ENCODE measurements at places on chromosomes 2 and 18.

- DNase-seq: no peak
Measured at GRCh38 chr2:67457699-67458098, 60.6 kb downstream of the ETAA1 start.

DNA sequence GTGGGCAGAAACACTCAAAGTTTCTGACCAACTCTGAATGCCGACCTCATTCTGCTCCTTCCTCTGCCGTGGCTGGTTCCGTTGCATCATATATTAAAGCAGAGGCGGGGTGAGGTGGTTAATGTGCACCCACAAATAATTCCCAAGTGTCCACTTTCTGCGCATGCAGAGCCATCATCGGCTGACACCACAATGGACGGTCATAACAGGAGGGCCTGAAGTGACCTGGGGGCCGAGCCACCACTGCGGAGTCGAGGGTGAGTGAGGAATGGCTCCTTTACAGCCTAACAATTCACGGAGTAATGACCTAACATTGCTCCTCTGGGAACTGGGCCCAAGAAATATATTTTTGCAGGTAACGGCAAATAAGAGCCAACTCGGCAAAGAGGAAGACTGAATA, 32.9 kb upstream of the GLI2 start:
- DNase-seq: no peak

GRCh38 chr2:129777146-129777545, 202.3 kb upstream of the RAB6C start:
- DNase-seq: no peak

DNA sequence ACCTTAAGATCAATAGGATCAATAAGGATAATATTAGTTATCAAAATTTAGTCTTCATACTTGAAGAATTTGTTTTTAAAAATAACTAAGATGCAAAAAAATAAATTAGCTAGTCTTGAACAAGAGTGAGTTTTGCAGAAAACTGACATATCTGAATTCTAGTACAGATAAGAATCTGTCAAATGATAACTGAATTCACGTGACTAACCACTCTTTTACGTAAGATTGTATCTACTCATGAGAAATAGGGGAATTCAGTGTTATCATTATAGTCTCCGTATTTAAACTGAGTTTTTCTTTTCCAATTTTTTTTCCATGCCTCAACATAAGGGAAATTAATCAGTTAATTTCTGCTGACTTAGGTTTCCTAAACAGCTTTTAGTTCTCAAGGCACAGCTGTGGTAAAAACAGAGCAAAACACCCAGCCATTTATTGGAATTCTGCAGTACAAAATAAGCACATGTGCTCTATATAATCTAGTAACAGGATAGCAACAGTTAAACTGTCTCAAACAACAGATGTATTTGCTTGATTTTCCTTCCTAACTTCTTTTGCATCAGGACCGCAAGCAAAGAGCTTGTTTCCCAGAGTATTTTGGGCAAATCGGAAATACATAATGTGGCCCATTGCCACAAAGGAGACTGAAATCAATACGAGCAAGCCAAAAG, 19.1 kb downstream of the SLC40A1 start:
- no peak for DNase-seq

- DNase-seq: no peak
Measured at GRCh38 chr2:23476786-23477185, 91.8 kb downstream of the KLHL29 start.

GRCh38 chr2:222315443-222316121, 16.8 kb upstream of the PAX3 start:
- DNase-seq: no peak
